ENCODE measurements at places on chromosomes 2 and 18.
A peak's percentile ranks its signal among the peaks of the same experiment; 100 is the strongest.

- no peak for DNase-seq
Observed at GRCh38 chr2:39290433-39290832, 46.7 kb upstream of the CDKL4 start.

- no peak for DNase-seq
Observed at GRCh38 chr2:137123226-137123625, 357.9 kb downstream of the THSD7B start.

- no peak for DNase-seq
Observed at GRCh38 chr2:191692502-191693115, 14.7 kb downstream of the NABP1 start.

DNA sequence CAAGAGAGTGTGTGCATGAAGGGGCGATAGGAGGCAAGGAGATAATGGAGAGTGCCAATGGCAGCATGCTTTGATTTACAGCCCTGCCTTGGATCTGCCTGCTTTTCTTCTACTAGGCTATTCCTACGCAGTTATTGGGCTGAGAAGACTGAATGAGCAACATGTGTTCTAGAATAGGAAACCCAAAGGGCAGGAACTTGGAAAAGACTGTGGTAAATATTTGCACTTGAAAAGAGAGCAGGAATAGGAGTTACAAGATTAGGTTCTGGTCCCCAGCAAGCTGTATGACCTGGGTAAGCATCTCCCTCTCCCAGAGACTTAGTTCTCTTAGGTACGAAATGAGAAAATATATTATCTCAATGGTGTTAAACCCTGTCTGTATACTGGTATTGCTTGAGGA lies 367.7 kb downstream of the CLIP4 start:
- no peak for DNase-seq

DNA sequence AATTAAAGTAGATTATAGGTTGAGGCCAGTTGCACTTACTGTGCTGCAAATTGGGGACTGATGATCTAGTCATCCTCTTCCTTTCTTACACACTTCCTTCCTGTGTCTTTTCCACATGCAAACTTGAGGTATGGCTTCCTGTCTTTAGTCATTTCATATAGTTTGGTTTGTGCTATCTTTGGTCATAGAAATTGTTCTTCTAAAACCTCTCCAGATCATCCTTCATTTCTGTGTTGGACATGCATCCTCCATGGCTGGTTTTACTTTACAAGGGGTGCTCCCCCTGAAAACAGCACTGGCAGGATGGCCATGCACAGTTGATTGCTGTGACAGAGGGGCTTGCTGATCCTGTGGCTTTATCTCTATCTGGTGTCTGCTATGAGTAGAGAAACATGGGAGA lies 36.5 kb downstream of the MGAT5 start:
- no peak for DNase-seq

DNA sequence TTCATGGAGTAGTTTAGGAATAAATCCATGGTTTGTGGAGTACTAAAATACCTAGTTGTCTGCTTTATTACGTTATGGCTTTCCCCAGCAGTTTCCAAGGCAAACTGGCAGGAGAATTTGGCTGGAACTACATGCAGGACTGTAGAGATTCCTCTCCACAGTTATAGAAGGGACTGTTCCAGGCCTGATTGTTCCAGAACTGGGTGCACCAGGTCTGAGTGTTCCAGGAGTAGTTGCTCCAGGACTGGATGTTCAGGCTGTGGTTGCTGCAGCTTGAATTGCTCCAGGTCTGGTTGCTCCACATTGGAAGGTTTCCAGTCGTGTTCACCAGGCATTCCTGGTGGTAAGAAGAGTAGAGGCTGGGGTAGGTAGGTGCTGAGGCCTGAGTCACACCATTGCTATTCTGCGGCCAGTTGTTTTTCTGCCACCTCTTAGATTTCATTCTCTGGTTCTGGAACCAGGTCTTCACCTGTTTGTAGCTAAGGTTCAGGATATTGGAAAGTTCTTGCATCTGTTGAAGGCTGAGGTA lies 28.1 kb downstream of the SGPP2 start:
- no peak for DNase-seq

DNA sequence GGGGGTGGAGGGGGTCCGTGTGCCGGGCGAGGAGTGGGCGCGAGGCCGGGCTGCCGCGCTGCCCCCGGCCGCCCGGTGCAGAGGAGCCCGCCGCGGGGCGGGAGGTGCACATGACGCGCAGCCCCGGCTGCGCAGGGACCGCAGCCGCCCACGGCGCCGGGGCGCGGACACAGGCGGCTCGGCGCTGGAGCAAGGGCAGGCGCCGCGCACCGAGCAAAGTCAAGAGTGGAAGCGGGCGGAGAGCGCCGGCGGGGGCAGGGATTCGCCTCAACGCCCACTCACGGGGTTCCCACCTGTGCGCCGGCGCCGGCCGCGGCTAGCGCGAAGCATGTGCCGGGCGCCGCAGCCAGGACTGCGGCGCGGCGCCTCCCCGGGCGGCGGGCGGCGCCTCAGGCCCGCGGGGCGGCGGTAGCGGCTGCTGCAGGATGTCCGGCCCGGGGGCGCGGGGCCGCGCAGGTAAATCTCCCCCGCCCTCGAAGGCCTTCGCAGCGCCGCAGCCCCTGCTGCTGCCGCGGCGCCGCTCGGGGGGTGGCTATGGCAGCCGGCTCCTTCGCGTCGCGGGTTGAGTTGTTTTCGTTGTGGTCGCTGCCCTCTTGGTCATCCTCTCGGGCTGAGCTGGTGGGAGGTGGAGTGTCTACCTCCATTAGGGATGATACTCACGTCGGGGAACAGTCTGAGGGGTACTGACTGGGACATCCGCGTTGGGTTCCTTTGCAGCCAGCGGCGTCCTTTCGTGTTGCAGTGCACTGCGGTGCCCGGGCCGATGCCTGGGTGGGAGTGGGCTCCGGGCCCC lies 216.3 kb upstream of the DTNA start:
- peak; percentile 66 for DNase-seq

GRCh38 chr2:64268330-64269048 lies 124.3 kb upstream of the PELI1 start:
- no peak for DNase-seq

GRCh38 chr2:12046641-12047040 lies 300.2 kb downstream of the LPIN1 start:
- DNase-seq = no peak

- no peak for DNase-seq
Observed at GRCh38 chr2:134225841-134226240, 28.0 kb upstream of the MGAT5 start.

DNA sequence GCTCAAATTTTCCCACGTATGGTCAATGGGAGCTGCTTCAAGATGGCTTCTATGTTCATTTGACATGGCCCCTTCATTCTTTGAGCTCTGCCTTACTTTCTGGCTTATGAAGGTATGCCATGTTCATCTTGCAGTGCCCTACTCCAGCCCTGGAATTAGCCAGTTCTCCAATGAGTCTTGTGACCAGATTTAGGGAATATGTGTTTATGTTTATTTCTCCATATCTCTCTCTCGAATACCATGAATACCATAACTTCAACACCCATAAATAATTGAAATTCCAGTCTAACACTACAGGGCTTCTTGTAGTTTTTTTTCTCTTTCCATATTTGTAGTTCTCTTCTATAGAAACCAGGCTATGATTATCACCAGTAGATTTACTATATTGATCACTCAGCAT lies 39.7 kb downstream of the EPB41L5 start:
- no peak for DNase-seq

- no peak for DNase-seq
Observed at GRCh38 chr18:9846162-9846925, 39.4 kb upstream of the TXNDC2 start.

DNA sequence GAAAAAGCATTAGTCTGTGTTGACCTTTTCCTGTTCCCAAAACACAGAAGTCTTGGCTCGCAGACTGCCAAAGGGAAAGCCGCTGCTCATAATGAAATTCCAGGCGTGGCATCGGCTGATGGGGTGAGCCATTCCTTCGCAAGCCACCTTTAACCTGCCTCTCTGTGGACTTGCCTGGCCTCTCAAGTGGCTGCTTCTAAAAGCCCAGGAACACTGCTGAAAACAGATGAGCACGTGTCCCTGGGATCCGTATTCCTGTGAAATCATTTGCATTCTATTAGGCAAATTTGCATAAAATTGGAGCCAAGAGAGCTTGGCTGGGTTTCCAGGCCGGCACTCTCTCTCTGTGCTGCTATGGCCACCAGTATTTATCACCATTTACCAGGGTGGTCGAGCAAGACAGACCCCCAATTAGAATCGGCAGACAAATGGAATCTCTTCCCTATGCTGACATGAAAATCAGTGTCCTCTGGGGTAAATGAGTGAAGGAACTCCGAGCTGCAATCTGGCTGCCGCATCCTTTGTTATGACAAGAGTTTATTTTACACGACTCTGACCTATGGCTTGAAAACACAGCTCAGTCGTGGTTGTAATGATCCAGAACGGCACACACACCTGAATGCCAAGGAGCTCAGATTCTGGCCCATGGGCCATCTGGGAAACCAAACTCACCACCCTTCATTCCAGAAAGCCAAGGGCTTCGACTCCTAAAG lies 21.7 kb downstream of the BCL2 start:
- no peak for DNase-seq

- peak; percentile 83 for DNase-seq
Observed at GRCh38 chr2:1750933-1751766, 6.8 kb upstream of the PXDN start.

DNA sequence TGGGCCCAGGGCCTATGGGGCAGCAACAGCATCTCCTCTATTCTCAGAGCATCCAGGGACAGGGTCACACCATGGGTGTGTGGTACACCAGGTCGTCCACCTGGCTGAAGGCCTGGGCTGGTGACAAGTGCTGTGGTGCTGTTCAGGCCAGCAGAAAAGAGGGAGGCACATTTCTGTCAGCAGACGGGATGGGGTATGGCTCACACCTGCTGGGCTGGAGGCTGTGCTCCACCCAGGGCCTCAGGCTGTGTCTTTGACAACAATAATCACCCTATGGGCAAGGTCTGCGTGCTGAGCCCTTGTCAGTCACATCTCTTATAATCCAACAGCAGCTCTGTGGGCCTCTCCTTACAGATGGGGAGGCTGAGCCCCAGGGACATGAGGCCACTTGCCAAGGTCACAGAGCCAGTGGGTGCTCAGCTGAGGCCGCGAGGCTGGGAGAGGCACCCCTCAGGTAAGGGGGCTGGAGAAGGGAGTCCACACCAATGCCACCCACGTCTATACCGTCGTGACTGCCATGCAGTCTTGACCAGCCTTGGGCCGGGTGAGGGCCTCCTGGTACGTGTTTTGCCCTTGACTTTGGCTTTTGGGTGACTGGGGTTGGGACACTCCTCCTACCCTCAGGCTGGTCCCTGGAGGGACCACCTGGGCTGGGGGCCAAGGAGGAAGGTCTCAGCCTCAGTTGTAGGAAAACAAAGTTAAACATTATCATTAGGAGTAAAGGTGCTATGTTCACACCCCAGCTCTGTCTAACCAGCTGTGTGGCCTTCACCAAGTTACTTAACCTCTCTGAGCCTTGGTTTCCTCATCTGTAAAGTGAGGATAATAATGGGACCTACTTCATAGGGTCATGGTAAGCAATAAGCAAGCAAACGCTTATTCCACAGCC lies 5.6 kb upstream of the HS6ST1 start:
- DNase-seq = peak; percentile 11

DNA sequence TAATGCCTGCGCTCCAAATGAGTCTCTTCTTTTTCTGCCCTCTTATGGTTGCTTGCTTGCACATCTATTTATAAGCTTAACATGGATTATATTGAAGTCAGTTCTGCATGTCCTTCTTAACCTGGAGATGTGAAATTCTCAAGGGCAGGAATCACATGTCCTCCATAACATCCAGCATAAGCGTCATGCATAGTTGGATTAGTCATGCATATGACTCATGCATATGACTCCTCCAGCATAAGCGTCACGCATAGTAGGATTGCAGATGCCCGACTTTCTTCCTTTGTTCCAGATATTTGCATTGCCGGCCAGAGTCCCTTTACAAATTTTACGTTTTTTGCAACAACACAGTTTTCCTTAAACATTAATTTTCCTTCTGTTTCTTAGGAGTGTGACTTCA lies 308.6 kb downstream of the TGIF1 start:
- no peak for DNase-seq

DNA sequence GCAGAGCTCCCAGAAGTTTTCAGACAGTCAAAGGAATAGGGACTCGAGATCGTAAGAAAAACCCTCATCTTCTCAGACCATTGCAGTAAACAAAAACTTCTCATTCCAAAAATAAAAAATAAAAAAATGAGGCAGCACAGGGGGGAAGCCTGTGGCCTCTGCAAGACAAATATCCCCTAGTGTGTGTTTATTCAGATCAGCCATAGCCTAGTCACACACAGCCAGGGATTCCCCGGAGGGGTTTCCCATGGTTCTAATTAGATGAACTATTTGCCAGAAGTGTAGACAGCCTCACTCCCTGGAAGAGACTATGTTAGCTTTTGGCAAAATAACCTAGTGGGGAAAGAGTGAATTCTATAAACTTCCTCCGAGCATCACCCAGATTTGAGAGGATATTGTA lies 122.9 kb upstream of the KLF7 start:
- no peak for DNase-seq

GRCh38 chr2:524442-524841 lies 152.8 kb downstream of the TMEM18 start:
- DNase-seq = no peak

GRCh38 chr2:59957504-59957903 lies 596.0 kb downstream of the BCL11A start:
- DNase-seq = no peak

GRCh38 chr2:219630770-219631405 lies 3.5 kb downstream of the SLC4A3 start:
- DNase-seq = no peak

DNA sequence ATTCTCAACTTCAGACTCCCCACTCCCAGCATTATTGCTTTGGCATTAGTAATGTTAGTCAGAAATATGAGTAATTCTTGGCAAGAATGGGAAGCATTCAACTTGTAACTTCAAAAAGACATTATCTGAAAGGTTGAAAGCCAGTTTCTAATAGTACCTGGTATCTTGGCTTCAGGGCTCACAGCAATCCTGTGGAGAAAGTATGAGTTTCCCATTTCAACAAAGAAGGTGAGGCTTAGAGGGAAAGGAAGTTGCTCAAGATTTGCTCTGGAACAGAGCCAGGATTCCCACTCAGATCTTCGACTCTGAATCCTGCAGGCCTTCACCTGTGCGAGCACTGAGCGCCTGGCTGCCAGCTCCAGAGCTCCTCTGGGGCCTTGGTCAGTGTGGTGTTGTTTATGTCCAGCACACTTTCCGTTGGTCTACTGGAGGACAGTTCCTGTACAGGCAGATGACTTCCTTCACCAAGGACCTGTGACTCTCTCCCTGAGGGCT lies 136.1 kb downstream of the MCFD2 start:
- DNase-seq = no peak
